NB4 (cell line): ENCODE measurements at places on chromosomes 12 and 14.
A peak's percentile ranks its signal among the peaks of the same experiment; 100 is the strongest.

DNA sequence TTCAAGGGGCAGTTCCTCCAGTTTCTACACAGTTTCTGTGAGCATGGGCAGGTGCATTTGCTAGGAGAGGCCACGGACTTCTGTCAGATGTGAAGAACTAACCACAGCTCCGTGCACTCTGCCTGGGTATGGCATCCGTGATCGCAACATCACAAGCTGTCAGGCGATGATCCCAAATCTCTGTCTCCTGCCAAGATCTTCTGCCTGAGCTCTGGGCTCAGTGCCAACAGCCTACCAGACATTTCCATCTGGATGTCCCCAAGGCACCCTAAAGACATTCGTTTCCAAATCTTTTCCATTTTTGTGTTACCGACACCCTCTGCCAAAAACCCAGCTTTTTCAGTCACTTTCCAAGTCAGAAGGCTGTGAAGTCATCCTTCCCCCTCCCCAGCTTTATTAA, 292.1 kb downstream of the GLT1D1 start:
- DNase-seq, result no peak

- peak; percentile 83 for DNase-seq
These were observed 27.7 kb upstream of the JDP2 start for GRCh38 chr14:75399843-75400775.

DNA sequence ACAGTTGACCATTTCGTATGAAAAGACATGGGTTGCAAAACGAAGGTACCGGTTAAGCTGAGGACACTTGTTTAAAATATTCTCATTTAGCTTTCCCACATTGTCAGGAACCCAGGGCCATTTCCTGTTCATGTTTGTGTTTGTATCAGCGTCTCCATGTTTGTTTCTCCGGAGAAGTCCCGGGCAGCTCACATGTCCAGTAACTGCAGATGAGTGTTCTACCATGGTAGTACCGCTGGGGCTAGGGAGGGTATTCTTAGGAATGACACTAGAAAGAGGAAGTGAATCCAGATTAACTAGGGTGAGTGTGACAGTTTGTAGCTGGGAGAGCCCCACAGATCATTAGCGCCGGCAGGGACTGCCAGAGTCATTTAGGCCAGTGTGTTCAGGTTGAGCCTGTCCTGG, 50.0 kb upstream of the EVL start:
- peak; percentile 83 for DNase-seq

DNA sequence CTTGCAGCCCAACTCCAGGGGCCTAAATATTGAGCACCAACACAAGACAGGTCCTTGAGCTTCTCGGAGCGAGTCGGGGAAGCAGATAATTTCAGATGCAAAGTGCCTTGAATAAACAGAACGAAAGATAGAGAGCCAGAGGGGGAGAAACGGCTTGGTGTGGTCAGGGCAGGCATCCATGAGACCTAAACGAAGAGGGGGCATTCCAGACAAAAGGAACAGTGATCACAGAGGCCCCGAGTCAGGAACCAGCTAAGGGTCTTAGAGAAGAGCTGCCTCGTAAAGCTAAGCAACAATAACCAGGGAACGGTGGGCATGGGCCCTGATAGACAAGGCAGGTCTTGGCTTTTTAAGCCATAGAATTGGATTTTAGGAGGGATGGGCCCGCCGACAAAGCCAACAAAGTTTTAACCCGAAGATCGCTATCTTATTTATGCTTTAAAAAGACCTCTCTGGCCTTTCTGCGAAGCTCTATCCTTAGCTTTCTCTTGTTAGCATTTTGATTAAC, 421 bp upstream of the ACADS start:
- no peak for DNase-seq

GRCh38 chr12:53575502-53576249, 50.5 kb downstream of the ATF7 start:
- DNase-seq, result peak; percentile 90

- no peak for DNase-seq
These were observed 211.2 kb upstream of the AVPR1A start for GRCh38 chr12:63362166-63362565.

- peak; percentile 76 for DNase-seq
These were observed 21.4 kb upstream of the VSX2 start for GRCh38 chr14:74217672-74218448.

GRCh38 chr14:70283156-70283555, 76.3 kb downstream of the COX16 start:
- DNase-seq, result no peak

DNA sequence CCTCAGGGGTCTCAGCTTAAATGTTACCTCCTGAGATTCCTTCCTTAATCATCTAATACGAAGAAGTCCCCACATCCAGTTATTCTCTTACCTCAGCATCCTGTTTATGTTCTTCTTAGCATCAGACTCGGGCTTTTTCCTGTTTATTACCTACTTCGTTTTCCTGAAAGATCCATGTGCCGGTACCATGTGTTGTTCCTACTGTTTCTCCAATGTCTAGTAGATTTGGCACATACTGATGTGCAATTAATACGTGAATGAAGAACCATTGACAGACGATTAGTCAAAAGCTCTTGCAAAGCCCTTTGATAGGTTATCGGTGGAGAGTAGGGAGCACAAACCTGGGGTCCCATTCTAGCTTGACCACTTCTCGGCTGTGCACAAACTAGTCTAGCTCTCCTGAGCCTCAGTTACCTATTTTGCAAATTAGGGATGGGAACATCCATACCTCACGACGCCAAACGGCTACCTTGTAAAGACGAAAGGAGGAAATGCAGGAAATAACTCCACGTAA, 735 bp upstream of the MAPKAPK5 start:
- no peak for DNase-seq

DNA sequence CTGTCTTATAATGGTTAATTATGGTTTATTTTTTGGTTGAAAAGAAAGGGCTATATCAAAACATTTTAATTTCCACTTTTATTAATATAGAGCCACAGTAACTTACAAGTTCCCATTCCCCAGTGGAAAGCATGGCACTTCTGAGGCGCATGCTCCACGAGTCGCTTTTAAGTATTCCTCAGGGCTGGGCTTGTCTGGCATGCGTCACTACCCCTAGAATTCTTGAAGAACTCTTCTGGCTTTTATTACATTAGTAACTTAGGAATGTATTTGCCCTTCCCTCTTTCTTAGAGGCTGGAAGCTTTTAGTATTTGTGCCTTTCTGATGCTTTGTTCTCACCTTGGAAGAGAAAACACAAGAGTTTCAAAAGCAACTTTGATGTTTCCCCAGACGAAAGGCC, 81.1 kb downstream of the ESR2 start:
- no peak for DNase-seq

DNA sequence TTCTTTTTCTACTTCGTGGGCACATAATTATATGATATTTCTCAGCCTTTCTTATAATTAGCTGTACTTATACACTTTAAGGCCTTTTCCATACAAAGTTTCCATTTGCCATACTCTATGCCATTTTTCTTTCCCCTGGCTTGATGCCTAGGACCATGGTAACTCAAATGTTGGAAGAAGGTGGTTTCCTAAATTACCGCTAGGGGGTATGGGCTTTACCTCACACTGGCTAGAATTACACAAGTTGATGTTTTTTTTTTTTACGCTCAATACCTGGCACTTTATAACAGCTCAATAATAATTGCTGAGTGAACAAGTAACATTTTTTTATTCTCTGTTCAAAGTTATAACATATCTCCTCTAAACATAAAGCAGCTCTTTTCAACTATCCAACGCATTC, 306.8 kb upstream of the LRFN5 start:
- peak; percentile 1 for DNase-seq

- no peak for DNase-seq
These were observed 17.2 kb downstream of the RASSF8 start for GRCh38 chr12:25975682-25976081.

DNA sequence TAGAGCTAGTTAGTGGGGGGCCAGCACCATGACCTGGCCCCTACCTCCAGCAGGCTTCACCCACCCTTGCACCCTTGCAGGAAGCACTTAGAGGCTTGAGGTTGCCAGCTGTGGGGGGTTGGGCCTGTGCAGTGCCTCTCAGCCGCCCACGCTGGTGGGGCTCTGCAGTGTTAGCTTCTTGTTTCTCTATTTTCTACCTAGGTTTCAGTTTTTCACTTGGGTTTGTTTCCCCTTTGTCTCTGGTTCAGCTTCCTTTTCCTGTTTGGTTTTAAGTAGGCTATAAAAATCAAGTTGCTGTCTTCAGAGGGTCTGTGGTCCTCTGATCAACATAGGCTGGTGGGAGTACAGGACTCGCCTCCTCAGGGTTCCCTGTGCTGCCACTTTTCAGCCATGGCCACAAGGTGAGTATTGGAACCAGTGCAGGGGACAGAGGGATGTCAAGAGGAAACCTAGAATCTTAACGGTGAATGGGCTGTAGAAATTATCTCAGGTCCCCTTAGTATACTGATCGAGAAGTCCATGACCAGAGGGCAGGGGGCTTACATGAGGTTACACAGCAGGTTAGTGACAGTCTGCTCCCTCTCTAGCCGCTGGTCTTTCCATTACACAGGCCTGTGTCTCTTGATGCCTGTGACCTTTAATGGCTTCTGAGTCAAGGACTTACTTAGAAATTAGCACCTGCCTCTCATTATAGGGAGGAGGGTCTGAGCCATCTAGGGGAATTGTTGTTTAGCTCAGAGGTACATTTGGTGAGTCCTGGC, at the start of gene EVL:
Gene EVL (plus strand): TSS at position 312 of the 761 bp plus-strand sequence. CDS start 79 bp downstream, at position 391.
- peak; percentile 94 for DNase-seq

DNA sequence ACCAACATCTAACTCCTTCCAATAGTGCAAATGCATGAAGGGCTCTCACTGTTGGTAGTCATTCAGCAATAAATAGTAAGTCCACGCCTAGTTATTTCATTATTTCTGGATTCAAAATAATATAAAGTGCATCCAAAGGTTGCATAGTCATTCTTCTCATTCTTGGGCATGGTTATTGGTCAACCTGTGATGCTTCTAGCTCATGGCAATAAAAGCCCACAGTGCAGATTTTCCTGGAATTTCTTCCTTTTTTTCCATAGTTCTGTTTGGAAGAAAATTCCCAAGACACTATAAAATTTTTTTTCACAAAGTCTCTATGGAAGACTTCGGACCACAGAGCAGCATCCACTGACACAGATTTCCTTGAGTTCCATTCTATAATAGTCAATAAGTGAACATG, 7.6 kb downstream of the CD69 start:
- DNase-seq, result no peak

GRCh38 chr14:100779691-100780080, 46.2 kb upstream of the MEG3 start:
- no peak for DNase-seq

- DNase-seq, result no peak
These were observed 15.4 kb downstream of the TRIM9 start for GRCh38 chr14:51079489-51079888.

DNA sequence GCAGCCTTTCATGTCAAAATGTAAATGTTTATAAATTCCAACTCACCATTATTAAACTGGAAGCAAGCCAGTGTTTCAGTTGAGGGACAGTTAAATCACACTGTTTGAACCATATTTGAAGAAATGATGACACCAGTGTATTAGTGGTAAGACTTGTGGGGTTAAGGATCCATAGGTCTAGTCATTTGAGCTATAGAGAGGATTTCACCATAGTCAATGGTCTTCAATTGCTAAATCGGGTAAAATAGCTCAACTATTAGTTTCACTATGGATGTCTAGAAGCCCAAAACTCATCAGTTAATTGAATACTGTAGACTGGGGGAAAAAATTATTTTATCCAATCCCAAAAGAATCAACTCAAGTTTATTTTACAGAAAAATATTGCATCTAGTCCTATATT, 659.1 kb downstream of the NRXN3 start:
- DNase-seq, result no peak

GRCh38 chr12:131913666-131914065, 15.4 kb upstream of the PUS1 start:
- DNase-seq, result no peak

- DNase-seq, result no peak
These were observed 39.4 kb downstream of the IRAK3 start for GRCh38 chr12:66228462-66228861.

- no peak for DNase-seq
These were observed 233.4 kb upstream of the PELI2 start for GRCh38 chr14:55884819-55885218.

- DNase-seq, result no peak
These were observed 551.7 kb downstream of the NRXN3 start for GRCh38 chr14:78721756-78722480.

DNA sequence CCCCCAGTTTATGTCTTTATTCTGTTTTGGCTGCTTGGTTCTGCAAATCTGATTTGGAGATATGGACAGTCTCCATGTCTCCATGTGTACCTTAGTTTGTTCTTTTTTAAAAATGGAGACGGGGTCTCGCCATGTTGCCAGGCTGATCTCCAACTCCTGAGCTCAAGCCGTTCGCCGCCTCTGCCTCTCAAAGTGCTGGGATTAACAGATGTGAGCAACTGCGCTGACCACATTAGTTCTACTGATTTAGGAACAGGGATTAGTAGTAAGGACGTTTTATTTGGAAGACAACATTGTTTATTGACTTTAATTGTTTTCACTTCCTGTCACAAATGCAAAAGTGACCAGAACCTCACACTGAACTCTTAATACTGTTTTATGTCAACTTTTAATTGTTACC, 14.7 kb downstream of the AEBP2 start:
- no peak for DNase-seq

GRCh38 chr12:9388379-9388778, 180.2 kb upstream of the PZP start:
- DNase-seq, result no peak

DNA sequence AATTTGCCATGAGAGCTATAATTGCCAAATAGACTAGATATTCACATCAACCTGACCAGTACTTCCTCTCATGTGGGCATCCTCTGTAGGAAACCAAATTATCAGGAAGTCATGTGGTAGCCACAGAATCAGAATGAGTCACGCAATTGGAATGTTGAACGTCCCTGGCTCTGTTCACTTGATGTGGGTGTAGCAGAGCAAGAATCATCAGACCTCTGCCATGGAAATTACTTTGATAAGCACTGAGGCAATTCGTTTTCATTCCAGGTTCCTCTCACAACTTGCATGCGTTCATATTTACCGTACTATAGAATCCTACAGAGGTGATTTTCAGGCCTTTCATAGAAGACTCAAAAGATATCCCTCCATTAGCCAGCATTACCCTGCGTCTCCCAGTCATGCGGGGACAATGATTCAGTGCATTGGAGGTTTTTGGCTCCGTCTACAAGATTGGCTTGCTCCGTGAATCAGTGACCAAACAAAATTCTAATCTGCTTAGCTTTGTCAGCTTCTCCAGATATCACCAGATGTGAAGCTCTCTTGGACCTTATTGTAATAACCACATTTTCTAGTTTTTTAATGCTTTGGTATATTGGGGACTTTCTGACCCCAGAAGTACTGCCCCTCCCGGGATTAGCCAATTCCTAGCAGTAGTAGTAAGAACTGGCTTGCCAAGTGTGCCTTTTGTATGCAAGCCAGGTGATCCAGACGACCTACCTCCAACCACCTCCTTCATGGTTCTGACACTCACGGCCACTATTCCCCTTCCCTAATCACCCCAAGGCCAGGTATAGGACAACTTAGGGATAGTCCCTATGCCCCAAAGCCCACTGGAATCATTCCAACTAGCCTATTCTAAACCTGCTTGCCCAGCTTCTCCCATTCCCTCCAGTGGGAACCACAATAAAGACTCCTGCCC, 133.4 kb downstream of the KICS2 start:
- peak; percentile 78 for DNase-seq

GRCh38 chr12:4269279-4269991, 4.1 kb upstream of the CCND2 start:
- peak; percentile 92 for DNase-seq

GRCh38 chr14:51677738-51678137, 26.0 kb downstream of the FRMD6 start:
- no peak for DNase-seq

GRCh38 chr14:34685819-34686428, 28.5 kb downstream of the CFL2 start:
- no peak for DNase-seq

GRCh38 chr12:62127516-62127915, 132.7 kb upstream of the USP15 start:
- DNase-seq, result no peak

- DNase-seq, result peak; percentile 91
These were observed 62.5 kb upstream of the PYGL start for GRCh38 chr14:51006781-51007211.
